Tibial nerve (tissue), 4 donors: ENCODE measurements at places on chromosomes 16 and 17.

DNA sequence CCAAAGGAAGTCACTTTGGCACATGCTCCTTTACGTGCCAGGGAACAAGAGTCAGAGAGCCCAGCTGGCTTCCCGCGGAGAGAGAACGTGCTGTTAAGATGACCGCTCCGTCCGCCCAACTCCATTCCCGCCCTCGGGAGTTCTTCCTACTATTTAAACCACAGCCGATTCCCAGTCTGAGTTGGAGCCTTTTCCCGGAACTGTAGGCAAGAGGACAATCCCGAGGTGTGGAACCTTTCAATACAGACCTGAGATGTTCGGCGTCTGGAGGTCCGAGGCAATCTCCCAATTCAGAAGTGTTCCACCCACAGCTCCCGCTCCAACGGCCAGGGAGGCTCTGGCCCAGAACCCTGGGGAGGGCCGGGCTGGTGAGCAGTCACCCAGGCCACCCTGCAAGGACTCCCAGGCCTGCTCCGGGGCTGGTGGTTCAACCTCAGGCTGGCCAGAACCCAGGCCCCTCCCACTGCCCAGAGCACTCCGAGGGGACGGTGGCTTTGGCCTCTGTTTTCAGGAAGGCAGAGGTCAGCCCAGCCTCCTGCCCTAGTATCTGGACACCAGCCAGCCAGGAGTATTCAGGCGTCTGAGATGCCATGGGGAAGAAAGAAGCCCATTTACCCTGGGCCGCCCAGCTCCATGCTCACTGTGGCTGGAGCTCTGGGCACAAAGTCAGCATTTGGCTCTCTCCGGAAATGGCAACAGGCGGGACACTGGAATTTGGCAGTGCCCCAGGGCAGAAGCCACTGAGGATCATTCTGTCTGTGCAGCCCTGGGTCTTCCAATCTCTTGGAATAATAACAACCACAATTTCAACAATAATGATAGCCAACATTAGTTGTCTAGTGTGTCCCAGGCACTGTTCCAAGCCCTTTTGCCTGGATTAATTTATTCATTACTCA lies 21.4 kb downstream of the EMP2 start:
- peak; percentile 61 for DNase-seq

DNA sequence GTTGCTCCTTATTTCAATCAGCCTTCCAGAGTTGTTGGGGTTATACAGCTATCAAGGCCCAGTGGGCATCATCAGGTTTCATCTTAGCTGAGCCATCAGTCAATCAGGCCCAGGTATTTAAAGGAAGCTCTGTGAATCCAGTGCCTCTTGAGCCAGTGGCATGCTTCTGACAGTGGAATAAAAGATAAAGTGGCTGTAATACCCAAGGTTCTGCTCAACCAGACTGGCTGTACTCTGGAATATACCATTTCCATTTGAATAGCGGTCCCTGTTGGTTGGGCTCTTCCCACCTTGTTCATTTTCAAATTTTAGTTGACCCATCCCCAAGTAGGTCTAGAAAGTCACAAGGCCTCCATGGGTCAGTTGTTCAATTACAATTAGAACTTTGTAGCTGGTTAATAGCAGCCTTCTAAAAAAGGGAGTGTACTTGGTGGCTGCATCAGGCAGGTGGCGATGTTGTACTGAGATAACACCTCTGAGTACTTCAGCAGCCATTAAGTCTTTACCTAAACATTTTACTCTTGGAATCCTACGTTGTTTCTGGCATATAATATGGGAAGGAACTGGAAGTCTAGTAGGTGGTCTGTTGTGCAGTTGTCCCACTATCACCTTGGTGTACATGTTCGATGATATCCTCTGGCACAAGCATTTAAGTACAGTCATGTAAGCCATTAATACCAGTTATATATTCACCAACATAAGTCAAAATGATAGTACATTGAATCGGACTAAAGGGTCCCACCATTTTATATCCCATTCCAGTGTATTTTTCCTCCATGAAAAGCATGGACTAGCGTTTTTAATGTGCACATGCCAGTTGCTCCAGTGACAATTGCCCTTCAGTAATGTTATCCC lies 294.1 kb downstream of the BCAS3 start:
- DNase-seq, result no peak

DNA sequence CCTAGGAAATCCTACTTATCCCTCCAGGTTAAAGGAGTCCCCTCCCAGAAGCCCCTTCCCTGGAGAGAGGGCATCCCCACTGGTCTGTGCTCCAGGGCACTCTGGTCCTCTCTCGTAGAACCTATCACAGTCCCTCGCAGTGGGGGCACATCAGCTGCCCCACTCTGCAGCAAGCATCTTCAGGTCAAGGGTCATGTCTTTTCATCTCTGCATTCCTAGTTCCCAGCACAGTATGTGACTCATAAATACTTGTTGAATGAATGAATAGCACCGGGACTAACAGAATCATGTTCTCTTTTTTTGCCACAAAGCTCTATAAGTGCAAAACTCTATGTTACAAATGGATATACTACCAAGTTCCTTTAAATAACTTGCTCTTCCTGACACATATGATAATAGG lies 36.0 kb downstream of the RNF157 start:
- DNase-seq, result no peak

GRCh38 chr16:27852681-27853080 lies 210.8 kb downstream of the GSG1L start:
- no peak for DNase-seq

DNA sequence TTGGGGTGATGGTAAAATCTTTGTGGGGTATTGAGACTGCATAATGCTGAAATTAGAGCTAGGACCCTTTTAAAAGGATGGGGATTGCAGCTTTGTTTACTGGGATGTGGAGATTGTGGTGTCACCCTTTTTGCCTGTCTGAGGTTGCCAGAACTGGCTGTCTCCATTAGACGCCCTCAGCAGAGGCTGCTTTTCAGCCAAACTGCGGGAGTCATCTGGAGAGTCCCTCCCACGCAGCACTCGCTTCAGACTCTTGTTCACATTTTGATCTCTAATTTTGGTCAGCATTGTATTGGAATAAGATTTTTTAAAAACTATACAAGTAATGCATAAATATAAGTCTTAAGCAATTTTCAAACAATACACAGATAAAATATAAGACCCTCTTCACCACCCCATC lies 27.9 kb upstream of the JPT2 start:
- no peak for DNase-seq

- DNase-seq, result peak; percentile 50
Measured at GRCh38 chr17:82238472-82239201, 9.8 kb downstream of the SLC16A3 start.

GRCh38 chr17:33436321-33436720 lies 143.2 kb upstream of the ASIC2 start:
- DNase-seq, result no peak

- DNase-seq, result no peak
Measured at GRCh38 chr17:18025241-18025944, 13.6 kb downstream of the ATPAF2 start.

GRCh38 chr16:3610698-3611145 lies 684 bp downstream of the SLX4 start:
- no peak for DNase-seq

GRCh38 chr16:2835638-2836493 lies 5.8 kb downstream of the ZG16B start:
- no peak for DNase-seq

- no peak for DNase-seq
Measured at GRCh38 chr16:66512272-66513110, 37.4 kb downstream of the TK2 start.

GRCh38 chr16:3814755-3815154 lies 65.8 kb downstream of the CREBBP start:
- DNase-seq, result no peak

GRCh38 chr17:68097161-68097805 lies 61.7 kb downstream of the KPNA2 start:
- DNase-seq, result no peak

- no peak for DNase-seq
Measured at GRCh38 chr17:65055280-65055707, 1.2 kb downstream of the GNA13 start.

GRCh38 chr16:66189951-66190350 lies 176.5 kb upstream of the CDH5 start:
- DNase-seq, result no peak

DNA sequence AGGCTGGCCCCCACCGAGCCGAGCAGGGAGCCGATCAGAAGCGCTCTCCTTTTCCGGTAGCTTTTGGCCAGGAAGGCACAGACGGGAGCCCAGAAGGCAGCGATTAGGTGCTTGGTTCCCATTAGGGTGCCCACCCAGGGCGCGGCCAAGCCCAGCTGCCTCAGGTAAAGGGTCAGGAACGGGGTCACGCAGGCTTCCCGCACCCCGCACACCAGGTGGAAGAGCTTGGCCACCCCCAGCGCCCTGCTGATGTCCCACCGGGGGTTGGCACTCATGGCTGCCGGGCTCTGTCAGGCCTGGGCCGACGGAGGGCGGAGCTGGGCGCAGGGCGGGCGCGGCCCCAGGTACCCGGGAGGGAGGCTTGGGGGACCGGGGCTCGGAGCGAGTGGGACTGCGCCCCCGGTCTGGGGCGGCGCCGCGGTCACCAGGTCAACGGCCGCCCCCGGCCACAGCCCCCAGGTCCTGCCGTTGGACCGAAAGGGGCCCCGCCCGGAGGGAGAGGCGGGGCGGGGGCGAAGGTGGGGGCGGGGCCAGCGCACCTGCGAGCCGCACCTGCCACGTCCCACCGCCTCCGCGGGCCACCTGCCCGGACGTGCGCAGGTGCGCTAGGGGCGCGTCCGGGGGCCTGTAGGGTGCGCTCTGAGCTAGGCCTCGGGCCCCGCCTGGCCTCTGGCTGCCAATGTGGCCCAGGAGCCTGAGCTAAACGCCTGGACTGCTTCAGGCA lies at the start of gene MFSD6L:
Gene MFSD6L, minus strand, starts transcription at position 520 of the 724 bp plus-strand sequence. Its CDS starts 245 bp downstream, at position 275.
- DNase-seq, result no peak

GRCh38 chr16:11621920-11622651 lies 35.4 kb upstream of the LITAF start:
- DNase-seq, result no peak

- no peak for DNase-seq
Measured at GRCh38 chr17:77606146-77606864, 352.2 kb upstream of the TNRC6C start.

DNA sequence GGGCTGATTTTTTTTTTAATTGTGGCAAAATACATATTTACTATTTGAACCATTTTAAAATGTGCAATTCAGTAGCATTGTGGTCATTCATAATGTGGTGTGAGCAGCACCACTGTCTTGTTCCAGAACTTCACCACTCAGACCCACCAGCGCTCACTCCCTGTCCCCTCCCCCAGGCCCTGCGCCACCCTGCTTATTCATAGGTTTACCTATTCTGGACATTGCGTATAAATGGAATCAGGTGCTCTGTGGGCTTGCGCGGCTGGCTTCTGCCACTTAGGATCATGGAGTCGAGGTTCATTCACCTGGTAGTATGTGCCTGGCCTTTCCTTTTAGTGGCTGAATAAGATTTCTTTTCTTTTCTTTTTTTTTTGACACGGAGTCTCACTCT lies 59.4 kb downstream of the NT5M start:
- DNase-seq, result no peak

GRCh38 chr16:4976079-4976478 lies 17.9 kb downstream of the SEC14L5 start:
- DNase-seq, result no peak

DNA sequence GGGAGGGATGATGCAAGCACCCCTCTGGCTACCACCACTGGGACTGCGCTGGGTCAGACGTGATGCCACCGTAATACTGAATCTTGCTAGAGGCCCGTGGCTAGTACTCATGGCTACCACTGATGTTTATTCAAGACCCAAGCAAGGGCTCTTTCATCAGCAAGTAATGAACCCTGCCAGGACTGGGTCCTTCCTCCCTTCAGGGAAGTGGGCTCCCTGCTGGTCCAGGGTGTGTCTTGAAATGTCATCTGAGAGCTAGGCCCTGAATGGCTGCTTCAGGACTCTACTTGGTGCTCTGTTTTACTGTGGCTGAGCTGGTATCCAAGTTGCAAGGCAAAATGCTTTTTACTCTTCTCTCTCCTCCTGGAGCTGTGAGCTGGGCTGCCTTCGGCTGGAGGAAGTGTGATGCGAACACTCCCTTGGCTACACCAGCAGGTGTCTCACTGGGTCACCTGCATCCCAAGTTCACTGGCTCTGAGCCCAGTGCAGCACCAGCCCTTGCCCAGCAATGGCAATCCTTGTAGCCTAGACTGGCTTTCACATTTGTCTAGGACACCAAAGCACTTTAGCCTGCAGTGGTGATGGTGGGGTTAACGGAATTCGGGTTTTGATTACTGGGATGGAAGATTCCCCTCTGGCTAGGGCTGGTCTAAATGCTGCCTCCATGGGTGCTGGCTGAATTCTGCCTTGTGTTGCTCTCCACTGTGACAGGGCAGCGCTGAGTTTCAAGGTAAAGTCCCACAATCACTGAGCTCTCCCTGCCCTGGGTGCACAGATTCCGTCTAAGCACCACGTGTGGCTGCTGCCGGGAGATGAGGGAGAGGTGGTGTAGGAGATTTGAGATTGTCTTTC lies 98.6 kb downstream of the USP22 start:
- no peak for DNase-seq

GRCh38 chr16:80006241-80007215 lies 406.0 kb upstream of the MAF start:
- no peak for DNase-seq

GRCh38 chr17:10772425-10773380 lies 31.2 kb downstream of the TMEM238L start:
- DNase-seq, result no peak

DNA sequence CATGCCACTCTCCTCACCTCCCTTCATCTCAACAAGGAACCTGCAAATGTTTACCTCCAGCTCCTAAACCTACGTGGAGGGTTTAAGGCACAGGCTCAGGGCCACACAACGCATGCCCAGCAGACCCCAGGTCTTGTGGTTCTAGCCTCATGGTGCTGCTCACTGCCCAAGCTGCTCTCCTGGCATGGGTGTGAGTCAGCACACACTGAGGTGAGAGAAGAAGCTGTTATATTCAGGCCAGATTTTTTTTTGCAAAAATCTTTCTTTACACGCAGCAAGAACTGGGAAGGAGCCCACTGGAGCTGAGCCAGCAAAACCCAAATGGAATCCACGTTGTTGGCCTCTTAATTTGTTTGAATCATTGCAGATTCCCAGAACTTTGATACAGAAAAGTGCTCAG lies 5.5 kb upstream of the C16orf96 start:
- DNase-seq, result no peak

DNA sequence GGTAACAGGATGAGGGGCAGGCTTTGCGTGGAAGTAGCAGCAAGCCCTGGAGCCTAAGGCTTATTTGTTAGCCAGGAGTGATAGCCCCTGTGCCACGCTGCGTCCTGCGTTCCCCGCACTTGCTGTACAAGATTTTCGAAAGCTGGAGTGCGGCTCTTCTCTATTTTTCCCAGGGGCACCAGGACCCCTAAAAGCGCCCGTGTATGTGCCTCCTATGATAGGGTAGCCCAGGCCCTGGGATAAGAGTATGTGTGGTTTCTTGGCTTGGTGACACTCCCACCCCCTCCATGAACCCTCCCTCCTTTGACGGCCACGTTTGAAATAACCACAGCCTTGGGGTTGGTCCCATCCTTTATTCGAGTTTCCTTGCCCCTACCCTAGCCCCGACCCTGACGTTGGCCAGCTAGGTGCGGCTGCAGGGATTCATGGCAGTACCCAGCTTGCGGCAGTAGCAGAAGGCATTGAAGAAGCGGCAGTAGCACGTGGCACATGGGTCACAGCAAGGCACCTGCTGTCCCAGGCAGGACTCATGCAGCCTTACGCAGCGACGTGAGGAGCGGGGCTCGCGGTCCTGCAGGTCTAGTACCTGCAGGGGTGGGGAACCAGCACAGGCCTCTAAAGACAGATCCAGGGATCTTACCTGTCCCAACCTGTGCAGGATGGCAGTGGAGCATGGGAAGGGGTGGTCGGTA lies 968 bp downstream of the AGRP start:
- no peak for DNase-seq
